ENCODE measurements at places on chromosomes 16 and 17.

DNA sequence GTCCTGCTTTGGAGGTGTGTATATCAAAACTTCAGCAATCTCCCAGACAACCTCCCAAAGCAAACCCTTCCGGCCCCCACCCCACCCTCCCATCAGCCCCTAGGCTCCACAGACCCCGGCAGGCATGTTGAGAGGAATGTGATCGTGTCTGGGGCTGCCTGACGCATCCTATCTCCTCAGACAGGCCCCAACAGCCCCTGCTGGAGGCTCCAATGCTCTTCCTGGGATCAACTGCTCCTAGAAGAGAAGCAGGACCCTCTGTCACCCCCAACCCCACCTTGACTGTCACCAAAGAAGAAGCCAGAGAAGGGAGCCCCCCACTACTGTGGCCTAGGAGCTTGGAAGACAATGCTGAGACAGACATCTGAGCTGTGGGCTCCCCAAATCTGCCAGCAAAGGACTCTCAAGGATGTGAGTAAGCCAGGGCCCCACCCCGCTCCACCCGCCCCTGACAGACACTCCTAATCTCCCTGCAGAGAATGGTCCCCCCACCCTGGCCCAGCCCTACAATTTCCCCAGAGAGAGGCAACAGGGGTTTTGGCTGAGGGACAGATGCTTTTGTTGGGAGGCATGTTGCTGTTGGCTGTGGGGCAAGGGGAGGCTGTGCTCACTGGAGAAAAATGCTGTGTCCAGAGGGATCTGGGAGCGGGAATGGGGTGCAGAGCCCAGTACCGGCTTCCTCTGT is 1.6 kb upstream of the KRT14 start:
- no peak for DNase-seq

GRCh38 chr17:60049936-60050335 is 28.8 kb downstream of the HEATR6 start:
- no peak for DNase-seq

- DNase-seq: no peak
Observed at GRCh38 chr16:51231702-51232101, 80.6 kb upstream of the SALL1 start.

- no peak for DNase-seq
Observed at GRCh38 chr17:10141436-10141835, 57.0 kb downstream of the GAS7 start.

GRCh38 chr16:19583665-19584300 is 28.3 kb downstream of the VPS35L start:
- DNase-seq: peak; percentile 10

- DNase-seq: no peak
Observed at GRCh38 chr16:53073022-53073421, 18.2 kb downstream of the CHD9 start.

DNA sequence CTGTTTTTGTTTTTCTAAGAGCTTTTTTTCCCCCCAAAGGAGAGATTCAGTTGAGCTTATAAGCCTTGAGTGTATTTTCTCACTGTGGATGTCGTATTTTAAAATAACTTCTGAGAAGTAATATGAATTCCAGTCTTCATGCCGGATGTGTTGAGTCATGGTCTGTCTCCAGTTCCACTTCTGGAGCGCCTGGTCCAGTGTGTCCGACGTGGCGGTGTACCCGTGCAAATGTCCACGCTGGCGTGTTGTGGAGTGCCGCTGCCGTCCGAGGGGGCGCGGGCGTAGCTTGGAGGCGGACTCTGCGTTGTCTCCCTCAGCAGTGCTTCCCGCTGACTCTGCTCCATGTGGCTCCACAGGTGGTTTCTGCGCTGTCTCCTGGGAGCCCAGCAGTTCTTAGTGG is 60.9 kb upstream of the ZNF750 start:
- no peak for DNase-seq

DNA sequence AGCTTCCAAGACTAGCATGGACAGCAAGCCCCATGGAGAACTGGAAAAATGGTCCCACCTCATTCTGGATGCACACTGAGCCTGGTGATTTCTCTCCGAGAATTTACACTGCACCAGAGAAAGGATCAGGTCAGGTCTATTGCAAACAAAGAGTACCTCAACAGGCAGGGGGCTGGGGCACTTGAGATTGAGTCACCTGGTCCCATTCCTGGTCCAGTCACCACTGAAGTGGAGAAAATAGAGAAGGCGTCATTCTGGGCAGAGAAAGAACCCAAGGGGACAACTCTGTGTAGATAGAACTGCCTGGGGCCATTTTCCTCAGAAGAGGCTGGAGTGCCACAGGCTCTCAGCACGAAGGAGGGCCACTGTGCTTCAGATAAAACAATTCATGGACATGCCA is 38.4 kb downstream of the CENPV start:
- no peak for DNase-seq

DNA sequence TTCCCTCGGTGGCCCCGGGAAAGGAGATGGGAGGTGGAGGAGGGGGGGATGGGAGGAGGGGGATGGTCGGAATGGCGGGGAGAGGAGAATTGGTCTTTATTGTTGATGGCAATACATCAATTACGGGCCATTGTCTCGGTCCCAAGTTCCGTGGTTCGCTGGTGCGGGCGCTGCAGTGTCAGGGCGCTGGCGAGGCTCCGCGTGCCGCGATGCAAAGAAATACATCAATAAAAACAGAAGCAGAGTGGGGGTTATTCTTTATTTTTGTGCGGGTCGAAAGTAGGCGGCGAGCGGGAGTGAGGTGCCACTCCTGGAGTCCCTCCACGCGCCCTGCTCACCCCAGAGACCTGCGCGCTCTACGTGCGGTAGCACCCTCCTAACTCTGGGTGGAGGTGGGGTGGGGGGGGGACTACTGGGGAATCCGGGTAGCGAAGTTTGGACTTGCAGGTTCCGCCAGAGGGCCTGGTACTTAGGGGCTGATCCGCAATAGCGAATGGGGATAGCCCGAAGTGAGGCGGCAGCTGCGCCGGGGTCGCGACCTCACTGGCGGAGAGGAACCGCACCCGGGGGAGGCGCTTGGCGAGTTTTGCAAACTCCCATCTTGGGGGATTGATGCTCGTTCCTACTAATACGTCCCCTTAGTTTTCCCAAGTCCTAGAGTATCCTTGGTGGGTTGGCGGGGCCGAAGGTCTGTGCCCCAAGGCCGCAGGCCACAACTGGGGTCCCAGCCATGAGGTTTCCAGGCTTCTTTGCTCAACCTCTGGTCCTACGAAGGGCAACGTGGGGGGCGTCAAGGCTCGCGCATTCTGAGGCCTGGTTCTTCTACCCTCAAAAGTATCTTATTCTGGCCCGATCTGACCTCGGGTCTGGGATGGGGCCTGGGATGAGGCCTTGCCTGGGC is 3.5 kb upstream of the SALL1 start:
- DNase-seq: no peak

All from GM19239 (cell line).